GOT3 (cell line): ENCODE measurements at places on chromosomes 5 and 9.

GRCh38 chr5:76565009-76565408 lies 58.2 kb downstream of the F2RL2 start:
- DNase-seq, result no peak

- no peak for DNase-seq
These were observed 398.3 kb downstream of the IRX1 start for GRCh38 chr5:3993856-3994473.

GRCh38 chr5:157312492-157312891 lies 46.6 kb downstream of the CYFIP2 start:
- no peak for DNase-seq

DNA sequence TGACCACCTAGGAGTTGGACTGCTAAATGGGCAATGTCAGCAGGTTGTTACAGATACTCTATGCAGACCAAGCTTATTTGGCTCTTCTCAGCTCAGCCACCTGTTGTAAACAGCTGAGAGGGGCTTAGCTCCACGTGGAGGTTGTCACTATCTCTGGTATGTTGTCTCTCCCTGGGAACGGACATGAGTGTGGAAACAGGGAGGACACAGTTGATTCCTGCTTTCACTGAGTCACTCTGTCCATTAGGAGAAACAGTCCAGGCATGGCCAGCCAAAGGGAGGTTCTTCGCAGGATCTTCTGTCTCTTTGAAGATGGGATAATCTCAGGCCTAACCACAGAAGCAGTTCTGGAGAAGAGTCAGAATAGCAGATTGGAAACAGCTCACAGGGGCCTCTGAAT lies 121.2 kb downstream of the PALM2AKAP2 start:
- DNase-seq, result no peak

DNA sequence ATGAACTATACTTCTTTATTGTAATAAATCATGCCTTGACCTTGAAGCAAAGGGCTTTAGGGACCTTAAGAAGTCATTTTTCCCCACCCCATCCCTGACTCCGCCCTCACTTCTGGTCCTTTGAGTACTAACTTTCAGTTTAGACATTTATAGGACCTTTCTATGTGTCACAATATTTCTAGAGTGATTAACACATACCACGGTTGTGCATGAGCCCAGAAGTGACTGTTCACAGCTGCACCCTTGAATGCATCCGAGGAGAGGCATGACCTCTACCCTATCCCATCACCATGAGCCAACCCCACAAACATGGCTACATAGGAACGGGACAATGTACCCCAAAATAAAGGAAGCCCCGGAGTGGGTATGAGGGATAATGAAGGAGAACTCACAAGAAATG lies 160.3 kb downstream of the HSD17B3 start:
- no peak for DNase-seq

- no peak for DNase-seq
These were observed 30.8 kb upstream of the SARDH start for GRCh38 chr9:133768859-133769510.
